ENCODE measurements at places on chromosomes 7 and 10.

- DNase-seq = no peak
Observed at GRCh38 chr7:49523870-49524269, 249.6 kb upstream of the VWC2 start.

- DNase-seq = no peak
Observed at GRCh38 chr7:101744588-101744987, 72.8 kb upstream of the CUX1 start.

GRCh38 chr7:135917721-135918120, 59.4 kb downstream of the MTPN start:
- no peak for DNase-seq

- no peak for DNase-seq
Observed at GRCh38 chr7:31074120-31074383, 21.9 kb downstream of the ADCYAP1R1 start.

Measured in AG09309 (cell line).